GM10248 (cell line): ENCODE measurements at places on chromosomes 5 and 9.

GRCh38 chr5:125898851-125899405, 524.3 kb upstream of the GRAMD2B start:
- no peak for DNase-seq

GRCh38 chr9:127053057-127053821, 69.2 kb downstream of the ANGPTL2 start:
- DNase-seq, result no peak

GRCh38 chr9:127854184-127854806, at the start of gene ENG:
Gene ENG (minus strand): TSS chr9:127854658. CDS start chr9:127854355, 303 bp downstream.
- no peak for DNase-seq

GRCh38 chr5:135094339-135095051, 60.5 kb upstream of the PITX1 start:
- DNase-seq, result no peak

GRCh38 chr9:24616863-24617262, 71.2 kb upstream of the IZUMO3 start:
- no peak for DNase-seq
